ENCODE measurements at places on chromosomes 11 and 22. TPM values are rescaled to one million over a fixed set of nuclear protein-coding genes. Genes with fewer than 3 reads are reported as not detected.

- peaks cover 18% of the 10 kb centered on the region for H3K4me1 ChIP-seq
- no peak for DNase-seq
- no peak overlapping the region for H3K4me3 ChIP-seq
- no peaks in the 10 kb centered on the region for H3K27me3 ChIP-seq
Measured at GRCh38 chr11:117815262-117815803, 9.2 kb downstream of the FXYD2 start.

DNA sequence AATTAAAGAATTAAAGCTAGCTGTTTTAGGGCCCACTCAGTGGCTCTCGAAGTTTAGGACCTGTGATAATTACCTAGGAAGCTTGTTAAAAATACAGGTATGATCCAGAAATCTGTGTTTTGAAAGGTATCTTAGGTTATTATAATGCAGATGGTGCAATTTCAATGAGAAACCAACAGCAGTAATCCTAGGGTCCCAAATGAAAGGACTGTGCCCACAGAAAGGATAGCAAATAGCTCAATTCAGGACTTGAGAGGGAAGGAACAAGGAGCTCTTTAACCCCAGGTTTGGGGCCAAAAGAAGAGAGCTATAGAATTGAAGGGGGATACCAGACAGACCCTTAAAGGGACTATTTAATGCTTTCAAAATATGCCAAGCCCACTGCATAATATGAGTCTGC is 11.7 kb downstream of the MMP20 start:
- H3K27ac ChIP-seq = no peak overlapping the region
- H3K4me1 ChIP-seq = no peaks in the 10 kb centered on the region
- H3K4me3 ChIP-seq = no peak overlapping the region
- H3K36me3 ChIP-seq = no peaks in the 10 kb centered on the region
- H3K27me3 ChIP-seq = no peaks in the 10 kb centered on the region
- DNase-seq = no peak

BUD13 gene
- 19.1 TPM for total RNA-seq

GRCh38 chr11:119062779-119063178 is 4.8 kb upstream of the VPS11 start:
- no peaks in the 10 kb centered on the region for H3K27me3 ChIP-seq
- no peak overlapping the region for H3K27ac ChIP-seq
- H3K4me1 ChIP-seq = no peaks in the 10 kb centered on the region
- H3K4me3 ChIP-seq = no peak overlapping the region

ADM2 gene
- 5.1 TPM for total RNA-seq

GRCh38 chr22:35522225-35523149 is 18.1 kb upstream of the RASD2 start:
- no peaks in the 10 kb centered on the region for H3K36me3 ChIP-seq
- no peaks in the 10 kb centered on the region for H3K27me3 ChIP-seq
- H3K27ac ChIP-seq = no peak overlapping the region
- no peaks in the 10 kb centered on the region for H3K4me1 ChIP-seq
- no peak for DNase-seq
- no peak overlapping the region for H3K4me3 ChIP-seq

DNA sequence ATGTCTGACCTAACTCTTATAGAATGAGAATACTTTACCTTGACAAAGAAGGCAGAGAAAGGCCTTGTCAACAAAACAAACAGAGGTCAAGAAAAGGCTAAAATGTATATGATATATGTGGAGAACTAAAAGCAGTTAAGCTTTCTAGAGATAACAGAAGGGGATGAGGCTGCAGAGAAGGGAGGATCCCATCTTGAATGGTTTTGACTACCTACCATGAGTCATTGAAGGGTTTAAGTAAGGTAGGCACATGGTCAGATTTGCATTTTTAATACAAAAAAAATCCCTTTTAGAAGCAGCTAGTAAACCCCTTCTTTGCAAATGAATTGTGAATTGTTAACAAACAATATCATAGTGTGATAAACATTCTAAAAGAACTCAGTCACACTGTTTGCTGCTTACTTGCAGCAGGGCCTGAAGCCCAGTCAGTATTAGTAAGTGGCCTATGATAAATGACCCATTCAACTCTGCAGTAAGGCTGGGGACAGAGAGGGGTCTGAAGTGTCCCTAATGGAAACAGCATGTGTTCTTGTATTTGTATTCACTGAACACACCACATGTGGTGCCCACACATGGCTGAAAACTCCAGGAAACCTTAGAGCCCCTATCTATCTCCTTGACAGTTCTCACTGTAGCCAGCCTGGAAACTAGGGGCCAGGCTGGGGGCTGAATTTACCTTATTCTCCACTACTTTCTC is 328.8 kb upstream of the PITPNB start:
- no peak overlapping the region for H3K4me3 ChIP-seq
- no peak overlapping the region for H3K27ac ChIP-seq
- no peaks in the 10 kb centered on the region for H3K36me3 ChIP-seq
- no peak for DNase-seq

GRCh38 chr22:27323661-27324060 is 477.9 kb downstream of the MN1 start:
- no peak overlapping the region for H3K27ac ChIP-seq
- no peaks in the 10 kb centered on the region for H3K36me3 ChIP-seq
- no peak overlapping the region for H3K4me3 ChIP-seq
- no peaks in the 10 kb centered on the region for H3K4me1 ChIP-seq

GRCh38 chr11:7596975-7597391 is 76.3 kb downstream of the CYB5R2 start:
- H3K36me3 ChIP-seq = no peaks in the 10 kb centered on the region
- H3K4me1 ChIP-seq = peaks cover 1% of the 10 kb centered on the region
- no peaks in the 10 kb centered on the region for H3K27me3 ChIP-seq
- peak; percentile 57 for DNase-seq
- peak overlapping the region; percentile 84 for H3K27ac ChIP-seq

DNA sequence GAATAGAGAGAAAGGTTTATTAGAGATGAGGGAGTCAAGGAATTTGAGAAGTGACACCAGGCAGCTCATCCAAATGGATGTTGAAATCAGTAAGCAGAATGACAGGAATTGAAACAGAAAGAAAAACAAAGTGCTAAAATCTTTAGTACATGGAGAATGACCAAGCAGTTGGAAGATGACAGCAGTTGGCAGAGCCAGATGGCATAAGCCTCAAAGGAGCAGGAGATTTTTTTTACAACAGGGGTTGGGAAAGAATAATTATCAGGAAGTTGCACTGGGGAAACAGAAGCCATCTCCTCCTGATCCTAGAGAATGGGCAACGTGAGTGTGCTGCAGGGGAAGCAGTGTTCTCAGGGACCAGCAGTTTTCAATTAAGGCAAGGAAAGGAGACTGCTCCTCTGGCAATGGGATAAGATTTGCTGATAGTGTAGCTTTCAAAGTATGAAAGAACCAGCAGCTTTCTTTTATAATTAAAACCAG is 28.9 kb downstream of the RAB39A start:
- no peak overlapping the region for H3K4me3 ChIP-seq
- DNase-seq = no peak
- no peaks in the 10 kb centered on the region for H3K4me1 ChIP-seq
- no peaks in the 10 kb centered on the region for H3K36me3 ChIP-seq
- H3K27ac ChIP-seq = no peak overlapping the region

UPK3A gene
- 3.6 TPM for total RNA-seq

CHRDL2 gene
- total RNA-seq = 26.5 TPM

- no peak for DNase-seq
- no peak overlapping the region for H3K4me3 ChIP-seq
- H3K27me3 ChIP-seq = peaks cover 11% of the 10 kb centered on the region
- H3K4me1 ChIP-seq = peaks cover 16% of the 10 kb centered on the region
- no peak overlapping the region for H3K27ac ChIP-seq
Measured at GRCh38 chr11:46240861-46241260, 36.6 kb upstream of the CREB3L1 start.

GRCh38 chr22:44555597-44555996 is 57.6 kb upstream of the RTL6 start:
- no peaks in the 10 kb centered on the region for H3K4me1 ChIP-seq
- H3K36me3 ChIP-seq = no peaks in the 10 kb centered on the region
- DNase-seq = no peak
- H3K27me3 ChIP-seq = no peaks in the 10 kb centered on the region
- H3K27ac ChIP-seq = no peak overlapping the region

DNA sequence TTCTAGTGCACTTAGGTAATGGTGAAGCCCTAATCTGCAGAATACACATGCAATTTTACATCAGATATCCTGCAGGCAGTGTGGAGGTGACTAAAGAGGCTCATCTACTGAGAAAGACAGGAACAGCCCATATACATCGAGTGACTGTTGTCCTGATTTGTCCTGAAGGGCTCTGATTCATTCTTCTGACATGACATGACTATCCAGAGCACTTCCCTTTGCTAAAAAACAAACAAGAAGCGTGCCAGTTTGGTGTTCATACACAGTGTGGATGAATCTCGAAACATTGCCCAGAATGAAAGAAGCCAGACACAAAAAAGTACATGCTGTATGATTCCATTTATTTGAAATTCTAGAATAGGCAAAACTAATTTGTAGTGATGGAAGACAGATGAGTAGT is 48.0 kb upstream of the AMPD3 start:
- H3K36me3 ChIP-seq = no peaks in the 10 kb centered on the region
- H3K4me1 ChIP-seq = no peaks in the 10 kb centered on the region
- no peak for DNase-seq
- no peak overlapping the region for H3K27ac ChIP-seq

DNA sequence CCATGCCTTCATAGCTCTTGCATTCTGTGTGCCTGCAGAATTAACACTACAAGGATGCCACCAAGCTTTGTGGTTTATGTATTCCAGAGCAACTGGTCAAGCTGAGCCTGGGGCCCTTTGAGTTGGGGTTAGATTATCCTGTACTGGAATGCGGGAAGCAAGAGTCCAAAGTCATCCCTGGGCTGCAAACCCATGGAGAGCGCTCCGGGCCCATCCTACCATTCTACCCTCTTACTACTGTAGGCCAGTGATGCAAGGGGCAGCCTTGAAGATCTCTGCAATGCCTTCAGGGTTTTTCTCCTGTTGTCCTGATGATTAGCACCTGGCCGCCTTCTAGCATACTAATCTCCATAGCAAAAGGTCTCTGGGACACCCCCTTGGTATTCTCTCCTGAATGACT is 51.3 kb downstream of the TUG1 start:
- H3K4me3 ChIP-seq = no peak overlapping the region
- no peaks in the 10 kb centered on the region for H3K36me3 ChIP-seq
- H3K27ac ChIP-seq = no peak overlapping the region
